ENCODE measurements at places on chromosomes 4 and X.

DNA sequence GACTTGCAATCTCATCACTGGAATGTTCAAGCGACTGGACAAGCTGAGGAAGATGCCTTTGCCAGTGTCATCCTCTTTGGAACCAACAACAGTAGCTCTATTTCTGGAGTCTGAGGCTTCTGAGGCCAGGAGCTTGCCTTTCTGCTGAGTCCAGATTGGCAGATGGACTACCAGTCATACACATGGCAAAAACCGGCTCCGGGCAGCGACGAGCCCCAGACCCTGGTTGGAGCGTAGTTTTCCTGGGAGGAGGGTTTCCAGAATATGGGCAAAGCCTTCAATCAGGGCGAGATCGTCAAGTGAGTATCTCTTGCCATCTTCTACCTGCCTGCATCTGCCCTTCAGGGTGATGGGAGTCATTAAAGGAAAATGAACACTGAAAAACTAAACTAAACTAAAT, 807.9 kb downstream of the C4orf33 start:
- DNase-seq: no peak

DNA sequence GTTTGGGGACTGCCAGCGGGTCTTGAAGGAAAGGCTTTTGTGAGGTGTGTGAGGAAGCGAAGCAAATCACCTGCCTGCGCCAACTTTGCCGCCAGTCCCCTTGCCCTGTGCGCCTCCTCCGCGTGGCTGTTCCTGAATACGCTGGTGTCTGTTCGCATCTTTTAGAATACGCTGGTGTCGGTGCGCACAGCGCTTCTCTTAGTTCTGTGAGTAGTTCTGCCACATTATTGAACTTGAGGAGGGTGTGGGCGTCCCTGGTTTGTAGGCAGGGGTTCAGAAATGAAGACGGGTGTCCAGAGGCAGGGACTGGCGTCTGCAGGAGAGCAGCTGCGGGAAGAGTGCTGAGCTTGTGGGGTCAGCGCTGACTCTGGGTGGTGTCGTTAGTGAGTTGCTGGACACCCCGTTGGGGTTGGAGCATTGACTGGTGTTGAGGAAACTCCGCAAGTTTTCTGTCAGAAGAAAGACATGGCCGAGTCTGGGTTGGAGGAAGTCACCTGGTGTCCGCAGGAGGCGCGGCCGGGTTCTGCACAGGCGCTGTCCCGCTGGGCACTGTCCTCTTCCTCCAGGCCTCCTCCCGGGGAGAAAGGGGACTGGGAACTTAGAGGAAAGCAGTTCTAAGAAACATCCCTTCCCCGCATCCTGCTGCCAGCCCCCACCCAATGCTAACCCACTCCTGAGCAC, 930 bp downstream of the ZNF718 start:
- no peak for DNase-seq

DNA sequence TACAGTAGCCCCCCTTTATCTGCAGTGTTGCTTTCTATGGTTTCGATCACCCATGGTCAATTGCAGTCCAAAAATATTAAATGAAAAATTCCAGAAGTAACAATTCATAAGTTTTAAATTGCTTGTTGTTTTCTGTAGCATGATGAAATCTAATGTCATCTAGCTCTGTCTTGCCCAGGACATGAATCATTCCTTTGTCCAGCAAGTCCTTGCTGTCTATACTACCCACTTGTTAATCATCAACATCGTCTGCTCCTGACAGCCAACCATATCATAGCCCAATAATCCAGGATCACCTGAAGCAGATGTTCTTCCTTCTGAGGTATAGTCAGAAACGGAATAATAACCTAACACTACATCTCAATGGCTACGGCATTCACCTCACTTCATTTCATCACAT, 79.8 kb downstream of the ADAMTS3 start:
- no peak for DNase-seq

DNA sequence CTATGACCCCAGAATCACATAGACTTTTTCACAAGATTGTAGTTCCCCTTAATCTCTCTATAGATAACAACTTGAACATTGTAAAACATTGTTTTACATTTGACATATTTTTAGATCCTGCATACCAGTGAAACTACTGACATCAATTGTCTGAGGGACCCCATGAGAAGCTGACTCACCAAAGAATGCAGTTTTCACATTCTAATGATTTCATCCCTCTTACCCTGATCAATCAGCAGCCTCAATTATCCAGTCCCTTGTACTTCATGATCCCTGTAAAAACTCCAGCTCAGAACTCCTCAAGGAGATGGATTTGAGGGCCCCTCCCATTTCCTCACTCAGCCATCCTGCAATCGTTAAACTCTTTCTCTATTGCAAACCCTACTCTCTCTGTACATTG, 411.0 kb upstream of the NDST3 start:
- no peak for DNase-seq

GRCh38 chrX:19554786-19555185, 39.5 kb upstream of the MAP3K15 start:
- no peak for DNase-seq
